ENCODE measurements at places on chromosomes 3 and 15.

GRCh38 chr3:84077479-84077878 is 881.3 kb upstream of the CADM2 start:
- no peak for DNase-seq

- no peak for DNase-seq
Measured at GRCh38 chr3:20846832-20847231, 660.8 kb upstream of the SGO1 start.

DNA sequence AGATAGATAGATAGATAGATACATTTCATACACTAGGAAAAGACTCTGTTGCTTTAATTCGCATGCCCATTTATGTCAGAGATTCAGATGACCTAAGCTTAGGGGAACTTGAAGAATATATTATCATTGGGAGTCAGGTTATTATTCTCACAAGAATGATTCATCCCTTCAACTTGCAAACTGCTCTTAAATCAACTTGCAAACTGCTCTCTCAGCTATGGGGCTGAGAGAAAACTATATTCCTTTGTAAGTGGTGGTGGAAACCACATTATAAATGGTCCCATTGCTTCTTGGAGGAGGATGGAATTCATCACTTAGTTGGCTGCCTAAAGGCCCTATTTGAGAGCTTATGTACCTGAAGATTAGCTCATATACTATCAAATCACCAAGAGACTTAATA is 160.9 kb upstream of the STAC start:
- no peak for DNase-seq

DNA sequence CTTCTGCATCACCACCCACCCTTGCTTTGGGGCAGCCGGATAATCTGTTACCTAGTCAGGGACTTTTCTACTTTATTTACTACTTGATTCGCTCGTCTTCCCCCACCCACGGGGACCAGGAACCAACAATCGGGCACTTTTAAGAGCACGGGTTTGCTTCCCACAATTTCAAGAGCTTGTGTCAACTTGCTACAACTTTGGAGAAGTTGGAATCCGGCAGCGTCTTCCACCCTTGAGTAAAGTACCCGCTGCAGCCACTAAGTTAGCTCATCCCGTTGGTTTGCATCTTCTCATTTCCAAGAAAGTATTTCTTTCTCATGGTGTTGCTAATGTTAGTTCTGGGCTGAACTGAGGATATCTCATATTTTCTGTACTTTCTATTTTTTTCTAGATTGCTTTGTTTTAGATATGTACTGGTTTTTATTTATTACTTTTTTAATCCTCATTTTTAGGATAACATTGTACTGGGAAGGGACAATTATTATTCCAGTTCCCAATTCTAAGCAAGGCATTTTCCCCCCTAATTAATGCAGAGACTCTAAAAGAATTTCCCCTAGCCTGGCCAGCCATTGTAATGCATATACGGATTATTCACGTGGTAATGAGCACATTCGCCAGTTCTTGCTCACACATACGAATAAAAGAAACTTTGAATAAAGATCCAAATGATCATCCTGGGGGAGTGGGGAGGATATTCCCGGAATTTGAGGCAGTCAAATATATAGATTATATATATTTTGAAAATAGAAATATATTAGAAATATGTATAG is 4.0 kb downstream of the SOX2 start:
- DNase-seq = no peak

GRCh38 chr3:59573911-59574310 is 524.1 kb upstream of the CFAP20DC start:
- no peak for DNase-seq

DNA sequence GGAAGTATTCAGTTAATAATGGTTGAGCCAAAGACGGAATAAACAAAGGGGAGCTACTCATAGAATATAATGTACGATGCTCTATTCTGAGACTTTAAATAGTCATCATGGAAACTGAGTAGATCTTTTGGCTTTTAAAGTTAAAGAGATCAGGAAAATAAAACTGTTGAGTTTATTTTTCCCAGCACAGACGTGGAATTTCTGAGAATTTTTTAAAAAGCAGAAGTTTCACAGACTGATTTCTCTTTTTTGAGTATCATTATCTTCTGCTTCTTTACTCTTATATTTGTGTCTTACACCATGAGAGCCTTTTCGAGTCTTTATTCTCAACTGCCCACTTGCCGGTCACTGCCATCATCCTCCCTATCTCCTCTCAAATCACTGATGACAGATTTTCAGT is 13.2 kb downstream of the P2RY14 start:
- no peak for DNase-seq

GRCh38 chr3:175266478-175266877 is 407.3 kb downstream of the NAALADL2 start:
- DNase-seq = no peak

- DNase-seq = no peak
Measured at GRCh38 chr3:32890420-32891276, 60.8 kb upstream of the CCR4 start.

- no peak for DNase-seq
Measured at GRCh38 chr3:4633078-4634004, 140.2 kb downstream of the ITPR1 start.

DNA sequence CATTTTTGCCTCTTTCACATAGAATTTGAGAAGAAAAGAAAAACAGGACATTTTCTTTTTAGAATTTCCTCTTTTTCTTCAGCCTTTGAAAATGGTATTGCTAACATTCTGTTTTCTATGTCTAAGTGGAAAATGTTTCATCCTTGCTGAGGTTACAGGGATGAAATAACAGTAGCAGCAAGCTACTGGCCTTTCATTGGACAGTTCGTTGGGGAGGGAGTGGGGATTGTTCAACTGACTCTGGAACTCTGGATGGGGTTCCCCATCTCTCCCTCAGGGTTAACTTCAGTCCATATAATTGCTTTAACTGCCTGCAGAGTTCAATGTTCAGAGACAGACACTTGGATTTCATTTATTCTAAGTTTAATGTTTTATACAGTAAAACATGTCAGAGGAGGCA is 346.0 kb downstream of the NLGN1 start:
- no peak for DNase-seq

DNA sequence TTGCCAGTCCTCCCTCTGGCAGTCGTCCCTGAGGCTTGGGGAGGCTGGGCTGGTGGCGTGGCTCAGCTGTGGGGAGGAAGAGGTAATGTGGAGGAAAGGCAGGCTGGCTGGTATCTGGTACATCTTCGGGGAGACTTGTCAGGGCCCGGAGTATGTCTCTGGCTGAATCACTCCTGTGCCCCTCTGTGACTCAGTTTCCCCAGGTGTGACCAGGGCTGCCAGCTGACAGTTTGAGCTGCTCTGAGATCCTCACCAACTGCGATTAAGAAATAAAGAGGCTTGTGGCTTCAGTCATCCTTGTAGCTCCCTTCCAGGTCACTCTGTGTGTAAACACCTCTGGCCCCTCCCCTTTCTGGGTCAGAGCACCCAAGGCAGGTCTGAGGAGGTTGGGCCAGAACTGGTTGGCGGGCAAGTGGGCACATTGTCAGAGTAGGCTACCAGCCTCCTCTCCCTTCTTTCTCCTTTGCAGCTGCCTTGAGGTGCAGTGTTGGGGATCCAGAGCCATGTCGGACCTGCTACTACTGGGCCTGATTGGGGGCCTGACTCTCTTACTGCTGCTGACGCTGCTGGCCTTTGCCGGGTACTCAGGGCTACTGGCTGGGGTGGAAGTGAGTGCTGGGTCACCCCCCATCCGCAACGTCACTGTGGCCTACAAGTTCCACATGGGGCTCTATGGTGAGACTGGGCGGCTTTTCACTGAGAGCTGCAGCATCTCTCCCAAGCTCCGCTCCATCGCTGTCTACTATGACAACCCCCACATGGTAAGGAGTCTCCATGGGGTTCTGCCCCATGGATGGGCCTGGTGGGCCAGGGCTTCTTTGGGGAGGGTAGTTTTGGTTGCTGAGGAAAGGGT is 3.0 kb downstream of the TEX264 start:
- no peak for DNase-seq
